Aorta (tissue), 5 donors: ENCODE measurements at places on chromosomes 6 and 20. TPM values are rescaled to one million over a fixed set of nuclear protein-coding genes. Genes with fewer than 3 reads are reported as not detected.

DNA sequence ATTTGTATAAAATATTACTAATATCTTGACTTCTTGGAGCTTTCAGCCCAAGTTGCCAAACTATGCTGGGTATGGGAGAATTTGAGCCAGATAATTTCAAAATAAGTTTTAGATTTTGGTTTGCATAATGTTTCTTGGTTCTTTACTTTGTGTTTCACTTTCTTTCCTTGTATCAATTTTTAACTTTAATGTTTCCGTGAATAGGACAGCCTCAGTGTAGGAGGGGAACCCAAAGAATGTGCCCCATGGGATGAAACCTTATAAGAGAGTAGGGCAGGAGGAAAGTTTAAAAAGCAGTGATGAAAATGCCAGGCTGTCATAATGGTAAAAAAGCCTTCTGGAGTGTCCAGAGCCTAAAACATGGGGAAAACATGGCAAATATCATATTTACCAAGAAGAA is 252.4 kb upstream of the IRAK1BP1 start:
- DNase-seq: no peak

The PBOV1 gene
- not detected for total RNA-seq

DNA sequence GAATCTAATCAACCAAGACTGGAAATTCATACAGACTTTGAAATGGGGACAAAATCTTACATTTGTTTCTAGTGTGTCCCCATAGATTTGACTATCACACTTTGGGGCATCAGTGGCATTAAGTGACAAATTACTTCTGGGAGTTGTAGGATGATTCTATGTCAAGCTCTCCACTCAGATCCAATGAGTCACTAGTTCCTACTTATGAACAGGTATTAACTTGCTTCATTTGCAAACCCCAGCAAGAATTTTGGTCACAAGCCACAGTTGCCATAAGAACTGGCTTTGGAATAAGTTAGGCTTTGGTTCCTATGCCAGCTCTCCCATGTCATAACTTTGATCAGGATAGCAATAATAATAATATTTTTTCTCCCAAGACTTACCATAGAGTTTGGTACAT is 77.6 kb upstream of the PTPRK start:
- DNase-seq: no peak

DNA sequence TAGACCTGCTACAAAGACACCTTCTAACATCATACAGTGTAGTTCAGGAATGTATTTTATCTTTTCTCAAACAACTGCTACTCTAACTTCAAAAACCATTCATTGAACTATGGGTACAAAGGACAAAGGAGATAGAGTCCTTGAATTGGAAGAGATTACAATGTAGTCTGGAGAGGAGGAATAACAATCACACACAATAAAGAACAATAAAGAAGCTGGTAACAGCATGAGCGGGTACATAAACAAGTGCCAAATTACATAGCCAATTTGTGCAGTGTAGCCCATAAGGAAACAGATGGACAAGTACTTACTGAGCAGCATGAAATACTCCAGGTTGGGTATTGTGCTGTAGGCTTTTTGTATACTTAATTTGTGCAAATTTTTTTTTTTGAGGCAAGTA is 44.3 kb downstream of the OSTM1 start:
- no peak for DNase-seq

The PHACTR1 gene
- total RNA-seq: 33.9 TPM

The ERVFRD-1 gene
- total RNA-seq: not detected
